ENCODE measurements at places on chromosomes 4 and X.

- no peak for DNase-seq
These were observed 73.2 kb upstream of the BCOR start for GRCh38 chrX:40170830-40171512.

DNA sequence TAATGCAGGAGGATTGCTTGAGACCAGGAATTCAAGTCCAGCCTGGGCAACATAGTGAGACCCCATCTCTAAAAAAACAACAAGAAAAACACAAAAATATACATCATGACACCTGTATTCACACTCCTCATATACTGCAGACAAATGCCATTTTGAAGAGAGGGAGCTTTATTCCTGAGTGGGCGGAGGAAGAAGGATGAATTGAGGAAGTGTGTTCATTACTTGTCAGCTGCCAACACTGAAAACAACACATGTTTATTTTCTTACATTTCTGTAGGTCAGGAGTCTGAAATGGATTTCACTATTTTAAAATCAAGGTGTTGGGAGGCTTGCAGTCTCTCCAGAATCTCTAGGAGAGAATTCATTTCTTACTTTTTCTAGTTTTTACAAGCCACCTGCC is 47.2 kb upstream of the CD99 start:
- DNase-seq = no peak

- DNase-seq = no peak
These were observed 61.2 kb upstream of the DAPP1 start for GRCh38 chr4:99755223-99755944.

DNA sequence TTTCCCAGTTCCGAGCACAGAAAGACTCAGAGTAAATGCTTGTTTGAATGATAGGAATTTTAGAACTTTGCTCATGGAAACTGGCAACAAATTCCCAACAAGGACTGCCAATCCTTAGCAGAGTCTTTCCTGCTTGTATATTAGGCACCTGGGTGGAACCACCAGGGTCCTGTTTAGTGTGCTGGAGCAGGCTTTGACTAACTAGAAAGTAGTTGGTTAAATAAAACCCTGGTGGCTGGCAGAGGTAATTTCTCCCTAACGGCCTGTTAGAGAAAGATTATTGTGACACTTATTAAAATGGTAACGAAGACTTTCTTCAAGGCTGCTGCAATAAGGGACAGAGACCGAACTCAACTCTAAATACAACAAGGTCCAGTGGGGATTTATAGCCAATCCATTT is 103.6 kb upstream of the TEX13D start:
- no peak for DNase-seq

DNA sequence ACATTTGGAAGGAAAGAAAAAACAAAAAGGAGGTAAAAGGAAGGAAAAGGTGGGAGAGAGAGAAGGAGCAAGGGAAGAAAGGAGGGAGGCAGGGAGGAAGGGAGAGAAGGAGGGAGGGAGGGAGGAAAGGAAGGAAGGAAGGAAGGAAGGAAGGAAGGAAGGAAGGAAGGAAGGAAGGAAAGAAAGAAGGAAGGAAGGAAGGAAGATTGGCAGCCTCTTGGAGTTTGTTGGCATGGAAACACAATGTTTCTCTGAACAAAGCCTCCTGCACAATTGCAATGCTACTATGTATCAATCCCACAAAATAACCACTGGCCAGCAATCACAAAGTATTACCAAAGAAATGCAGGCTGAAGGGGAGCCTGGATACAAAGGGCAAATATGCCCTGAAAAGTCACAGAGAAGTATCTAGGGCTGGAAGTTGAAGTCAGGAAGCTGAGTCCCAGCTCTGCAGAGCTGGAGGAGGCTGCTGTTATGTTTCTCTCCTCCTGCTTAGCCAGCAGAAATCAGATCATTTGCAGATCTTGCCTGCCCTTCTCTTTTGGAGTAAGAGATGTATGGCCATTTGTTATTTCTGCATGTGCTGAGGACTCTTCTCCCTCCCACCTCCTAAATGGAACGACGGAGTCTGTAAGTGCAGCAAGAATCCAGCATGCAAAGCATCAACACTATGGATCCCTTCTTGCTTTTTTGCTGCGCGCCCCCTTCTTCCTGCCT is 195.9 kb upstream of the LDB2 start:
- DNase-seq = no peak

DNA sequence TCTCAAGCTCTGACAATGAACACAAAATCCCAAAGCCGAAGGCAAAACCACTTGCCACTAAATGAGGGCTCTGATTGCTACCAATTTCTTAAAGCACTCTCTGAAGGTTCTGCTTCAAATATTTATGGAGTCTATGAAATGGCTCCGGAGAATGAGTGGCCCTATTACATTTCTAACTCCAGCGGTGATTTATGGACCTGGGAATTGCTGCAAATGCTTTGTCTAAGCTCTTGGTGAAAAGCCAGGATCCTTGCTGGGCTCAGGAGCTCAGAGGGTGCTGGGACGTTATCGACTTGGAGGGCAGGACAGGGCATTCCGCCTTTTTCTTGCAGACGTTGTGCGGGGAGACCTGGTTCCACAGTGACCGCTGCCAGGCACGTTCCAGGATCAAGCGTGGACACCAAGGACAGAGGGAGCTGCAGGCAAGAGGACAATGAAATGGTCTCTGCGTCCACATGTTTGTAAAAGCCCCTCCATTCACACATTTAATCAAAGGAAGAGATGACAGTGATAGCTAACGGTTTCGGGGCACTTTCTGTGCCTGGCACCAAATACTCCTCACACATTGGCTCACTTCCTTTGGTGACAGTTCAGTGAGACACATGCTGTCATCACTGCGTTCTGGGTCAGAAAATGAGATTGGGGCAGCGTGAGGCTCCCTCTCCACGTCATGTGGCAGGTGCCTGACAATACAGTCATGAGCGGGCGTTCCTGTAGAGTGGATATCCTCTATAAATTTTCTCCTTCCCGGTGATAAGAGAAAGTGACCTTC is 58.8 kb downstream of the C4orf50 start:
- no peak for DNase-seq

DNA sequence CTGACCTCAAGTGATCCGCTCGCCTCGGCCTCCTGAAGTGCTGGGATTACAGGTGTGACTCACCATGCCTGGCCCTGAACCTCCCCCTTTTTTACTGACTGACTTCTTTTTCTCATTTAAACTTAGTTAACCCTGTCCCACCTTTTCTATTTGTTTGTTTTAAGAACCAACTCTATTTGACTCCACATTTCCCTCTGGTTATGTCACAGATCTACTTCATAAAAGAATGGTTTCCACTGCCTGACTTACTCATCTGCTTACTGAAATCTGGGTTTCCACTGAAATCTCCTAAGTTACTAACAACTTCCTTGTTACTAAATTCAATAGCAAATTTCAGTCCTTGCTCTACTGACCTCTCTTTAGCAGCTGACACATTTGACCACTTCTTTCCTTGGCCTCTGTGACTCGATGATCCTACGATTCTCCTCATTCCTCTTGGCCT is 28.0 kb upstream of the NSUN7 start:
- no peak for DNase-seq

GRCh38 chr4:79904331-79904730 is 168.7 kb downstream of the ANTXR2 start:
- no peak for DNase-seq
